Effector CD4-positive, alpha-beta T cell (primary cell): ENCODE measurements at places on chromosomes 3 and 15.

DNA sequence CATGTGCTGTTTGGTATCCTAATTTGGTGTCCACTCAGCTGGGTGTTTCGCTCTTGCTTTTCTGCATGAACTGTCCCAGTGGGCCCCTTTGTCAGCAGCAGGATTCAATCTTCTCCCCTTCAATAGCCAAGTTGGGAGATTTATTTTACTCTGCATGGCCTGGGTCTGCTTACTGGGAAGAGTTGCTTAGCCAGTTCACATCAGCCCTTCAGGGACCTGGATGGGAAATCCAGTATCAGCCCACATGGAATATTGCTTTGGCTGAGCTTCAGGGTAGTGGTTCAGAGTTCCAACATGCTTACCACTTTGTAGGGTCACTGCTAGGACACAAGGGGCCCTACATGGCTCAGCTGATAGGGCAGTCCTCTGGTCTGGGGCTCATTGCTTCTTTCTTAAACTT, 93.0 kb upstream of the BOC start:
- DNase-seq: no peak

DNA sequence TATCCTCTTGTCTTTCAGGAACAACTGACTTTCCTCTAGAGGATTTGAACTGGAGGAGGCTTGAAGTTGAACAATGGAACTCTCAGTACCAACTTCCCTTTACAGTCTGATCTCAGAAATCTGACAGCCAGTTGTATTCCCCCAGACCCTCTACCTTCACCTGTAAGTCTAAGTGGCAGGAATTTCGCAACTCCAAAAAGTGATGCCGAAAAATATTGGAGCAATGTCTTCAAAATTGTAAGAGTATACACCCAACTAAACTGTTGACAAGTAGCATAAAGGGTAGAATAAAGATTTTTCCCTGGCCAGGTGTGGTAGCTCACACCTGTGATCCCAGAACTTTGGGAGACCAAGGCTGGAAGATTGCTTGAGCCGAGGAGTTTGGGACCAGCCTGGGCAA, 69.1 kb upstream of the CFAP20DC start:
- DNase-seq: no peak

- DNase-seq: no peak
Observed at GRCh38 chr15:100008258-100008657, 275.0 kb upstream of the LYSMD4 start.

DNA sequence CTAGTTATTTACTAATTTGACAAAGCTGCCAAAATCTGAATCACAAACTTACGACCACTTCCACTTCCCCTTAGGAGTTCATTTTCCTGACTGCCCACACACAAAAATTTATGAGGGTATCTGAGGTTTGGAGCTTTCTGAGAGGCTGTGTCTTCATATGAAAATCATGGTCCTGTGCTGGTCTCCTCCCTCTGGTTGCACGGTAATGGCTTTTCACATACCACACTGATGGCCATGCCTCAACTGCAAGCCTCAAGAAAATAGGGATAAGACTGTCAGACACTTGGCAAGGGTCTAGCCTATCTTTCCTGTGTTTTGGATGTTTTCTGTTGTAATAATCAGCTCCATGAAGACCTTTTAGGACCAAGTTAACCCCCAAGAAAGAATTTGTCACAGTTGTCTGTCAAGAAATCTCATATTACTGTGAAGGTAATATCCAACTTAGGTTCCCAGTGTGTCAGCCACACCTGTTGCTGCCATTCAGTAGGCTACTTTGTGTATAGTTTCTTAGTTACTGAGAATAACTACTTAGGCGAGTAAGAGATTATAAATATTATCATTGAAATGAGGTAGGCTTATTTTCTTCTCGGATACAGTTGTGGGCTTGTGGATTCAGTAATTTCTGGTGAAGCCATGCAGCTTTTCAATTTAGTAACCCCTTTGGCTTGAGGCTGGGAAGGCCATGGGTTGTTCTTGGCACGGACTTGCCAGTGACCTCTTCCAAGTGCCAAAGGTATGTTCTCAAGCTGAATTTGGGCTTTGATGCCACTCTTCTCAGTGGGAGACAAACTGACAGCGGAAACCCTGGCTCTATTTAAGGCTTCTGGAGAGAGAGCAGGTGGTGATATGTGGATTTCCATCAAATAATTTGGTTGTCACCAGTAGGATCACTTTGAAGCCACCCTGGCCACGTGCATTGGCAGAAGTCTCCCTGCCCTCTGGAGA, 101.1 kb downstream of the RYR3 start:
- DNase-seq: no peak

DNA sequence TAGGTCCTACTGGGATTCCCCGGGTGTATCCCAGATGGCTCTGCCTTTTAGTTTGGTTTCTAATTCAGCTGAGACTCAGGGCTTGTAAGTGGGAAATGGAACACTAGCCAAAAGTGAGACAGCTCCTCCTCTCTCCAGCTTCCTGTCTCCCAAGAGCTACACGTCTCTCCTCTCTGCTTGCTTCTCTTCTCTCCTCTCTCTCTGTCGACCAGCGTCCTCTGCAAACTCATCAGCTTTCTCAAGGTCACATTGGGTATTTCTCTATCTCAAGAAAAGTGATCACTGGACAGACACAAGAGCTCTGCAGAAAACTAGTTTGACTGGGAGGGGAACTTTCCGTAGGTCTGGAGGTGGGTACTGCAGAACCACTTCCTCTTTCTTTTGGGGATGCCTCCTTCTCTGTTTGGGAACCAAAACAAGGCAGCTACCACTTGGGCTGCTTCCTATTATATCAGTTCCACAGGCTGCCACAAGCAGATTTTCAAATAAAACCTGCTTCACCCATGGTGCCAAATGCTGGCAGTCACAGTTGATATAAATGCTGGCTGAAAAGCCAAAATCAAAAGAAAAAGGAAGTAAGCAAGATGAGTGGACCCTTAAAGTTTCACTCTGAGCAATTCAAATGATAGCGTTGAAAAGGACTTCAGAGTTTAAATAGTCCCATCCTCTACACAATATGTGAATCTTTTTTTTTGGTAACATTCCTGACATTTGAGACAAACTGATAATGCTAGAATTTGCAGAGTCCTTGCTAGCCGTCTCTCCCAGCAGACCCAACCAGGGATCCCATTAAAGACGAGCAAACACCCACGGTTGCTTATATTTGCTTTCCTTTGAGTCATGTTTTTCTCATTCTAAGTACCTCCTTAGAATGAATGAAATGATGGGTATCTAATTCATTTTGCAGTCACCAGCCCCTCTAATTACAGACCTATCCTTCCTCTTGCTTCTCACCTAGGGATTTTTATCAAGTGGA, 7.2 kb upstream of the DYNC1LI1 start:
- no peak for DNase-seq

GRCh38 chr3:169266351-169266750, 397.2 kb downstream of the MECOM start:
- no peak for DNase-seq

DNA sequence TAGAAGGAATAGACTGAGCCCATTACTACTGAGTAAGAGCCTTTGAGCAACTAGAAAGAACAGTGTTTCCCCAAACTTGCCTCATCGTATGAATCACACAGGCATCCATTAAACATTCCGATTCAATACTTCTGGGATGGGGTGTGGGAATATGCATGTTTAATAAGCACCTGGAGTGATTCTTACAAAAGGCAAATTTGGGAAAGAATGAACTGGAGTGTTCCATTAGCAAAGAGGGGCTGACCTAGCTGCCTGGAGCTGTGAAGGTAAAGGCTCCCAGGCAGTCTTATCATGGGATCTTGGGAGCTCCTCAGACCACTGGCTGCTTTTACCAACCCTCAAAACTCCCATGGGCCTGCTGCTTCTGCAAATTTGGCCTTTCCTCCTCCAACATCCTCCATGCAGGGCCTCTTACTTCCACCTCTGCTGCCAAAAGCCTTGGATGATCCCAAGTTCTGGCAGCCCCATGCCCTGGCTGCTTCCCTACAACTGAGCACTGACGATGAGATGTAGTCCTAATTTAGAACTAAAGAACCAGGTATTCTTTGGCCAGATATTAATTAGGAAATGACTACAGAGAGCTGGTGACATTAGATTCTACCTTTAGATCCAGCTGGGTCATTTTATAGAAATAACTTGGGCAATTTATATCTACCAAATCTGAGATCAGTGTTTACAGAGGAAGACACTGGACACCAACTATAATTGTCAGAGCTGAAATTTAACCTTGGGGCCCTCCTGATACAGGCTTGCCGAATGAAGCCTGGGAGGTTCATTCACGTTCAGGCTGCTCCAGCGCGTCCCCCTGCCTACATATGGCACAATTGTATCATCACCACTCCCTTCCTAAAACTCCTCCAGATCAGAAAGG, 11.2 kb upstream of the HOMER2 start:
- no peak for DNase-seq

DNA sequence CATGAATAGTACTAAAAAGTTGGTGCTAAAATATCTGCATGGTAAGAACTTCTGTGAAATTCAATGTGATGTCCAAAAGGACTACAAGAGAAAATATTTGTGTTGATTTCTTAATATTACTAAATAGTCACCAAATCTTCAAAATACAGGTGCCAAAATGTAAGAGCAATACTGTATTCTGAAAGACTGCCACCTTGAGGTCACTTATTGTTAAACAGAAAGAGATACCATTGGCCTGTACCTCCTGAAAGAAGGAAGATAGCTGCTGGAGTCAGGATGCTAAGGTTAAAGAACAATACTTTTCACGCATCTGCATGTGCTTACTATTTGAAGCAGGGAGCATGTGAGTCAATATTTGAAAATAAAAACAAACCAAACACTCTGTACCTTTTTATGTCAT, 72.0 kb upstream of the LSAMP start:
- DNase-seq: no peak

GRCh38 chr3:149411583-149411982, 34.1 kb upstream of the TM4SF1 start:
- no peak for DNase-seq
